ENCODE measurements at places on chromosomes 4 and X.

DNA sequence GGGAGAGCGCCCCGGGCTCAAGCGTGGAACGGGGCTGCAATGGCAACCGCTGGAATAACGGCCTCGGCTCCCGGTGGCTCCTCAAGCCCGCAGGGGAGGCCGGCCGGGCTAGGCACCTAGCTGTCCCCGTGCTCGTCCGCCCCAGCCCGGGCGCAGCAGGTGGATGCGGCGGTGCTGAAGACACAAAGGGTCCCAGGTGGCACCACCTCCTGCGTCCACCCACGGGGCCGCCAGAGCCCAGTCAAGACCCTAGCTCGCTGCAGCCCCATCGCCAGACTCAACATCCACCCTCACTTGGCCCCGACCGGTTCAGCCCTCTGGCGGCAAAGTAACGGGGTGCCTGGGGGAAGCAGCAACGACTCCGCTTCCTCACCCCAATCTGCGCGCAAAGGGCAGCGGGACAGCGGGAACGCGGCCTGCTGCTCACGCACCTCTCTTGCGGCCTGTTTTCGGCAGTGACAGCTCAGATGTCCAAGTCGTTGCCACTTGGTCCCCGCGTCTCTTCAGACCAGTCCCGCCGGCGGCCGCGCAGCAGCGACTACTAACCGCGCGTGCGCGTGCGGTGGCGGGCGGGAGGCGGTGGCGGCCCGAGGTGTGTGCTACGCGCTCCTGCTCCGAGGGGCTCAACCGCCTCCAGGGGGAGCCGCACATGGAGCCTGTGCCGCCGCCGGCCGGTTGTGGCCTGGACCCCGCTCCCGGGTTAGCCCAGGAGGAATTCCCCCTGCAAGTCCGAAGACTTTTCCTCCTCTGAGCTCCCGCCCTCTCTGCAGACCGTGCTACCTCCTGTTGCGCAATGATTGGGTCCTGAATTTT is at the start of gene CLGN:
Gene CLGN, minus strand, starts transcription at position 543 of the 813 bp plus-strand sequence. CDS start 14,570 bp downstream, outside the sequence.
- DNase-seq = no peak

DNA sequence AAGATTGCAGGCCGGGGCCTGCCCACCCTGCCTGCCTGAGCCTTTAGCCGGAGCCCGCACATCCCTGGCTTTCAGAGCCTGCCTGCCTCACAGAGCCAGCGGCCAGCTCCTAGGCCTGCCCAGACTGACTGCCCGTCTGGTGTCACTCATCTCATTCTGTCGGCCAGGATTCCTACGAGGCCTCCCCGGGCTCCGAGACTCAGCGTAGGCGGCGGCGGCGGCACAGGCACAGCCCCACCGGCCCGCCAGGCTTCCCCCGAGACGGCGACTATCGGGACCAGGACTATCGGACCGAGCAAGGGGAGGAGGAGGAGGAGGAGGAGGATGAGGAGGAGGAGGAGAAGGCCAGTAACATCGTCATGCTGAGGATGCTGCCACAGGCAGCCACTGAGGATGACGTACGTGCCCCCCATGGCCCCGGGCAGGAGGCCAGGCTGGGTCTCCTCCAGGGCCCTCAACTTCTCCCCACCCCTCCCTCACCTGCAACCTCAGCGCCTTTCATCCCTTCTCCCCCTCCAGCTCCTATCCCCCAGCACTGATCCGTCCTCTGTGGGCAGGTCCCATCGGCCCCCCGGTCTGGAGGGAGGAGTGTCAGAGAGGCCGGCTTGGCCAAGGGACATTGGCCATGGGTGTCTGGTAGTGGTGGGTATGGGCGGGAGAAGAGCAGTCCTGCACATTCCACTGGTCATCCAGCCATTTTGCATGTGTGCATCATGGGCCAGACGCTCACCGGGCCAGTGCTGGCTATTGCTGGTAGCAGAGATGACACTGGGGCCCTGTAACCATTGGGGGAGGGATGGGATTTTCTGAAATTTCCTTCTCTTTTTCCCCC is 22.6 kb upstream of the UBA1 start:
- DNase-seq = no peak

DNA sequence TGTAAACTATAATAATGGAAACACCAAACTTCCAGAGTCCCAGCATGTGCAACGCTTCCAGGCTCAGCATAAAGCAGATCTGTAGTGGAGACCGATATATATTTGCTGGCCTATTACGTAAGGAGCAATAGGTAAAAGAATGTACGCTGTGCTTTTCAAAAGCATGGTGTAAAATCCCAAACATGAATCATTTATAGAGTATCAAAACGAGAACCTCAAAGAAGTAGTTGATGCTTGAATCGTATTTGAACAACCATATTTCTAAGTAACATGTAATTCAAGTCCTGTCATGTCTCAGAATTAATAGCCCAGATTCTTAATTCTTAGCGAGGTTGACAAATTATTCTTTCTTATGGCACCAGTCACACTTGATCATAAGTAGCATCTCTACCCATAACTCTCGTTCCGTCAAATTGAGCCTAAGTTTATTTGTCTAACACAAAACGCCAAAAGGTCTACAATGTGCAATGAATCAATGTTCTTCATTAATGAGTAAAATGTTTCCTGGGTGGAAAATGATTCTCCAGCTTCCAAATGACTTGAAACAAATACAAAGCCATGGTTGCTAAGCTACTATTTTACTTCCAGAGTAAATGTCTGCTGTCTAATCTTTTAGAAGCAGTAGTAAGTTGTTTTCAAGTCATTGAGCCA is 811.5 kb upstream of the FRG1 start:
- no peak for DNase-seq

GRCh38 chrX:15988661-15989603 is 134.3 kb upstream of the AP1S2 start:
- DNase-seq = peak; percentile 55

DNA sequence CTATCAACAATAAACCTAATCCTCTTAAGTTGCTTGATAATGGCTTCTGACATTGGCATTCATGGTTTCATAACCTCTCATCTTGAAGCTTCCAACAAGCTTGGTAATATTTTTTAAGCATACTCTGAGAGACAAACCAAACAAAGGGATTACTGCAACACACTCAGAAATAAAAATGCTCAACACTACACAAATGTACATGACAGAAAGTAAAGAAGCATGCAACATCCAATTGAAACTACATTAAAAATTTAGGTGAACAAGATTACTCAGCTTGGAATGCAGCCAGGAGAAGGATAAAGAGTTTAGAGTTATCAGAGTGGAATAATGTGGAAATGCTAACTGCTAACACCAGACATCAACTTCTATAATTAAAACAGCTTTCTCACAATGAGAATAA is 1136.6 kb upstream of the PABPC4L start:
- no peak for DNase-seq

DNA sequence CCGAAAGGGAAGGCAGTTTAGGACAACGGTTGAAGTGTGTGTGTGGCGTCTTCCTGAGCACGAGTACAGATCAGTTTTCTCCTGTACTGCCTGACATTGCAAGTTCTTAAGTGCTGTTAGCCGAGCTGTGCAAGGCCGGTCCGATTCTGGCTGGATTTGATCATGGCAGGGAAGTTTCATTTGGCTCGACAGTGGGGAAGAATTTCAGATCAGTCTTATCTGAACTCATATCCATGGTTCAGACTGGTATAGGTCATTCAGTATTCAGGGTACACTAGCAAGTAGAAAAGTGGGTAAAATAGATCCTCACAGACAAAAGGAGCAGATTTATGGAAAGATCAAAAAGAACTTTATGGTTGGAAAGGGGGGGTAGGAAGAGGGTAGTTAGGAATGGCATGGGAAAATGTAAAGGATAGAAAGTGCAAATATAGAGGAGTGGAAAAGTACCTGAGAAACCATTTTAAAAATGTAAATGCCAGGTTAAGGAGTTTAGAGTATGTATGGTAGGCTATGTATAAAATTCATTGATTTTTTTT is 716 bp downstream of the THAP9 start:
- no peak for DNase-seq

DNA sequence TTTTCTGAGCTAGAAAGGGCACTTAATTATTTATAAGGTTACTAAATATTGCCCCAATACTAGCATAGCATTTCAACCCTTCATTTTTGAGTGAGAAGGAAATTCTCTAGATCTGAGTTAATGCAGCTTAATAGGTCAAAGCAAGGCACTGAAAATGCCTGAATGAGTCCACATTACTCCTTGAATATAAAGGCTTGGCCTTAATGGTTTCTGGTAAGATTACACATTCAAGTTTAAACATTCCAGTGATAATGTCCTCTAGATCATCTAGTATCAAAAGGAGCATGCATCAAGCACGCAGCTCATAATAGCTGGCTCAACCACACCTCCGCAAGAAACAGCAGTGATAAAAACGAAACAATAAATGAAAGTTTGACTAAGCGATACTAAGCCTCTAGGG is 87.5 kb downstream of the SPANXN3 start:
- DNase-seq = no peak

GRCh38 chrX:18617407-18617750 is 54.5 kb downstream of the RS1 start:
- peak; percentile 74 for DNase-seq

DNA sequence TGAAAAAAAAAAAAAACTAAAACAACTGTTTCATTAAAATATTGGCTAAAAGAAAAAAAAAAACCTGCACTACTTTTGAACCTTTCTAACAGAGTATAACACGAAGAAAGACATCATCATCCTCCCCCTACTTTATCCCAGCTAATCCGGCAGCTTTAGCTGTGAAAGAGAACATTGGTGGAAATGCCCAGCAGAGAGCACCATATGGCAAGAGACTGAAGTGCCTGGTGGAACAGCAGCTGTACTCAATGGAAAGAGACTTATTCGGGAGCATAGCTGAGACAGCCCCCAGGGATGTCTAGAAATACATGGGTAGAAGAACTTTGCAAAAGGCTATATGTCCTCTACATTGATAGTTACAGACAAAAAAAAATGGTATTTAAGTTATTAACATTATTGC is 30.3 kb downstream of the STPG2 start:
- no peak for DNase-seq

- no peak for DNase-seq
Observed at GRCh38 chr4:40969501-40969900, 219.7 kb downstream of the NSUN7 start.

DNA sequence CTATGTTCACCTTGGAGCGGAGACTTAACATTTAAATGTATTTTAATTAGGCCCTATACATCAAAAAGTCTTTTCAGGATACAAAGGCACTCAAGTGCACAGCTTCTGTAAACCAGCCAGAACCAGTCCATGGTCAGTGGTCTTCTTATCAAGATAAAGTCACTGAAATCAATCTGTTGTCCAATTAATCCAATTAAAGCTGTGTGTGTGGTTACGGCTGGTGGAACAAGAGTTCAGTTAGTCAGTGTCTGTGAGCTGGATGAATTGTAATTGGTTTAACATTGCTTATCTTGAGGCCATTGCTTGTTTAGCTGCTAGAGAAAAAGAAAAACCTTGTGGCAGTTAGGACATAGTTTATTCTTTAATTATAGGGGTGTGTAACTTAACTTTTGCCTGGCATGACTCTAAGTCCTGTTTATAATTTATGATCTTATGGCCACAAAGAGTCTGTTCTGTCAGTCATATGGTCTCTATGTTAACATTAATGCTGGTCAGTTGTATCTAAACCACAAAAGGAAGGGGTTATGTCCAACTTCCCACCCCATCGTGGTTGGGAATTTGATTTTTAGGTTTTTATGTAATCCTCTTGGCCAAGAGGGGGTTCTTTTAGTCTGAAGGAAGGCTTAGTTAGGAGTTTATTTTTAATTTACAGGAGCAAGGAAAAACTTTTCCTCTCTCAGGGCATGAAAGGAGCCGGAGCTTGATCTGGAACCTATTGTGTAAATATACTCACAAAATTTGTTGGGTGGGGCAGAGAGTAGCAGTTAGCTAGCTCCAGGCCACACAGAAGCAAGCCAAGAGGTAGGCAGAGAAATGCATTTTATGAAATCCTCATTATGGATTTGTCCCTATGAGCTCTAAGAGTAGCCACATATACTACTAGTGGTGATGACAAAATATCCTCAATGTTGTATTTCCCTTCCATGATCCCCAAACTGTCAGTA is 665.7 kb upstream of the ACTRT1 start:
- DNase-seq = no peak
